Activated CD4-positive, alpha-beta T cell treated with anti-CD3 and anti-CD28 coated beads, Interleukin-2, amount 50 U/mL, for 1 hour (primary cell): ENCODE measurements at places on chromosomes 3 and 15.

- DNase-seq, result no peak
Observed at GRCh38 chr15:68431037-68431791, 749 bp downstream of the ITGA11 start.

- DNase-seq, result no peak
Observed at GRCh38 chr3:30042916-30043555, 563.4 kb upstream of the TGFBR2 start.

DNA sequence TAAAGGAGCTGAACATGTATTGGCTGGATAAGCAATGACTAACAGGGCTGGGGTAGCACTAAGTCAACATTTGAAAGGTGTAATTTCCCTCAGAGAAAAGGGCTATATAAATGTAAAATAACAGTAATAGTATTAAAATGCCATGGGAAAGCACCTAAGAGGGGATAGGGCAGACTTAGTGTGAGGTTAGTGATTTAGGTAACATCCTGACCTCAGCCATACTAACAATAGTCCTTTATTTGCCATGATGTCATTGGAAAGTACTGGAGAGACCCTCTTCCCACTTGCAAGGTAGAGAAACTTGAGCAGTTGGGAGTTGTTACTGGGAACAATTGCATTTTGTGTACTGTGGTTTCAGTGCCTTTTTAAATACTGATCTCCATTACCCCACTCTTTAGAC is 103.4 kb downstream of the LSAMP start:
- no peak for DNase-seq

DNA sequence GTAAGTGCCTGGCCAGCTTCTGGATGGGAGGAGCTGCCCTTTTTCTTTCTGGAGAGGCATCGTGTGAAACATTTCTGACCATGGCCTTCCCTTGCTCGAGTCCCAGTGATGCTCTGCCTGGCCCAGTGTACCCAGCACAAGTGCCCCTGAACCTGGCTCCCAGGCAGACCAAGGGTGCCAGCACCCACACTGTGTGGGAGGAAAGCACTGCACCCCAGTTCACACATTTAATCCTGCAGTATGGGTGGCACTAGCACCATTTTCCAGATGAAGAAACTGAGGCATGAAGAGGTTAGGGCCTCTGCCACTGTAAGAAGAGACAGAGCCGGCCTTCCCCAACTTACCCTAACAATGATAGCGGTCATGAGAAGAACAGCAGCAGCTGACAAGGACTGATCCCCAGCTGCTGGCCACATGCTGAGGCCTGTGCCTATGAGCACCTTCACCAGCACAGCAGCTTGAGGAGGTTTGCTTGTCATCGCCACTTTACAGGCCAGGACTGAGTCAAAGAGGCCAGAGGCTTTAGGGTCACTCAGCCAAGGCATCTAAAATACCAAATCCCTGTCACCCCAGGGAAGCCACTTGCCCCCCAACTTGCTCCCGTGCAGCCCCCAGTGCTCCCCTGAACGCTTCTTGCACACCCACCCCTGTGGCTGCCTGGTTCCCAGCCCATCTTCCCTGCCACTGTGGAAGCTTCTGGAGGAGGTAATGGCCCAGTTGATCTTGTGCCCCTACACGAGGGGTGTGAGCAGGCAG is 15.0 kb downstream of the PRR23E start:
- DNase-seq, result no peak

GRCh38 chr15:64586984-64587383 is 126.6 kb downstream of the ZNF609 start:
- no peak for DNase-seq

GRCh38 chr3:150264561-150265279 is 143.4 kb upstream of the TSC22D2 start:
- DNase-seq, result no peak

GRCh38 chr15:67543348-67543718 is 830 bp downstream of the MAP2K5 start:
- DNase-seq, result no peak

DNA sequence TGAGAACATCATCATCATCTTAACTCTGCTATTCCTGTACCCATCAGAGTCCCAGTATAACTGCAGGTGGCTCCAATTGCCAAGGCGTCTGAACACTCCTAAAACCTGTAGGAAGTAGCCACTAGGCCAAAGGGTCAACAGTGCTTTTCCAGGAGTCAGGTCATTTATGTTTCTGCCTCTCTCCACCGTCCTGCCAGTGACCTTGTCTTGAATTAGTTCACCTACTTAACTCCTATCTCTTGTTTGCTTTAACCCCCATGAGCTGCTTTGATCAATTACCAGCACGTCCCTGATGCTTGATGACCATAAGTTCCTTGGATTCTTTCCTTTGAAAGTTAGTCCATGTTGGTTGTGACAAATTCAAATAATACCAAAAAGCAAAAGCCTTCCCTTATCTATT is 169.8 kb upstream of the ANKRD28 start:
- DNase-seq, result no peak
